ENCODE measurements at places on chromosomes 16 and 17. TPM values are rescaled to one million over a fixed set of nuclear protein-coding genes. Genes with fewer than 3 reads are reported as not detected.

Gene MRPL12
- 141 TPM for polyA plus RNA-seq

Gene GSE1
- polyA plus RNA-seq = 75.9 TPM

Gene NPIPB9
- polyA plus RNA-seq = 0.97 TPM

Gene CD7
- 4.2 TPM for polyA plus RNA-seq

Gene KRTAP2-3
- polyA plus RNA-seq = not detected

Gene PRSS36
- 8.2 TPM for polyA plus RNA-seq

Gene CCL7
- polyA plus RNA-seq = 0.74 TPM

Gene SNX20
- 3.3 TPM for polyA plus RNA-seq

Gene FAM20A
- 4.1 TPM for polyA plus RNA-seq

Gene RNU2-1
- polyA plus RNA-seq = not detected

Gene MRPS23
- polyA plus RNA-seq = 10.3 TPM

Gene NUPR1
- polyA plus RNA-seq = 317 TPM

Gene TMC8
- polyA plus RNA-seq = 0.99 TPM

Gene KRT40
- not detected for polyA plus RNA-seq

Gene SPATA22
- 0.54 TPM for polyA plus RNA-seq

Gene HS3ST3A1
- polyA plus RNA-seq = 3.1 TPM

Gene PDE6G
- 5.9 TPM for polyA plus RNA-seq

Gene NLRC5
- 58.6 TPM for polyA plus RNA-seq

Gene KRT222
- polyA plus RNA-seq = 5.9 TPM

Gene WNT9B
- polyA plus RNA-seq = 0.07 TPM

Gene GAS7
- polyA plus RNA-seq = 7.3 TPM

Gene DHX40
- 27.8 TPM for polyA plus RNA-seq

Gene TMEM94
- polyA plus RNA-seq = 186 TPM

Gene NME3
- 0.95 TPM for polyA plus RNA-seq

Gene TAT
- polyA plus RNA-seq = 0.03 TPM

Gene PCTP
- polyA plus RNA-seq = 17.0 TPM

Gene PIK3R6
- 1.5 TPM for polyA plus RNA-seq

Gene CORO6
- polyA plus RNA-seq = 34.0 TPM

Gene CAPN15
- 56.8 TPM for polyA plus RNA-seq

Gene CCL4
- 10.0 TPM for polyA plus RNA-seq

Gene FCSK
- polyA plus RNA-seq = 23.8 TPM

Gene GID4
- polyA plus RNA-seq = 4.3 TPM

Gene CES3
- polyA plus RNA-seq = 0.67 TPM

Gene CLEC19A
- not detected for polyA plus RNA-seq

Gene FOXL1
- polyA plus RNA-seq = 0.88 TPM

Gene PITPNM3
- 1.1 TPM for polyA plus RNA-seq

Gene IL17C
- polyA plus RNA-seq = not detected

Gene DHRS7C
- not detected for polyA plus RNA-seq

Gene OR1G1
- not detected for polyA plus RNA-seq

Gene SLC2A4
- 5.6 TPM for polyA plus RNA-seq

Data from adrenal gland (tissue), 19 donors.